ENCODE measurements at places on chromosomes 1 and 21.

DNA sequence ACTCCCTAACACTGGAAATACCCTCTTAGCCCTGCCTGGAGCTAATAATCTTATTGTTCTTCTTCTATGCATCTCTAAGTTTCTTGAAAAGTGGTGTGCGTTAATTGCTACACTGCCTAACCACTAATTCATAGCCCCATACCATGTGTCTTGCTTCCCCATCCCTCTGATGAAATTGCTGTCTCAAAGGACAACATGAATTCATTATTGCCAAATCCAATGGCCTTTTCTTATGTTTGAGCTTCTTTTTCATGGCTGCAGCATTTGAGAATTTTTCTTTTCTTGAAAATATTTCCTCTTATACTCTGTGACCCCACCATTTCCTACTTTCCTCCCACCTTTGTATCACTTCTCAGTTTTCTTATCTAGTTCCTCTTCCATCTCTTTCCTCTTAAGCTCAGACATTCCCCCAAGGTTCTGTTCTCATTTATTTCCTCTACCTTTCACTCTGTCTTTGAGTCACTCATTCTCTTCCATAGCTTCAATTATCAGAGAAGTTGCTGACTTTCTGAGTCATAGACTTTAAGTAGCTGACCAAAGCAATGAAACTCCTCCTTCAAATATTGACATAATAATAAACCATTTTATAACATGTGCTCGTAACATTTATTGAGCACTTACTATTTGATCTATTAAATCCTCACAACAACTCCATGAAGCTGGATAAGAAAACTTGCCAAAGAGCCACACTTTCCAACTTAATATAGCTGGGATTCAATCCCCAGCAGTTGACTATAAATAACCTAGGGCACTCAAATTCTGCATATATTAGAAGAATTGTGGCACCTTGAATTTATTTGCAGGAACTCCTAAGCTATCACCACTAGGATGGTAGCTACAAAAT is 35.5 kb upstream of the ATP6V1G3 start:
- DNase-seq = peak; percentile 22

GRCh38 chr1:211800925-211801607 is 29.5 kb downstream of the LPGAT1 start:
- no peak for DNase-seq

GRCh38 chr1:43766818-43767525 is 59.6 kb downstream of the ST3GAL3 start:
- no peak for DNase-seq

- no peak for DNase-seq
Observed at GRCh38 chr1:5811419-5811818, 180.8 kb downstream of the NPHP4 start.

GRCh38 chr1:117210386-117210785 is 341 bp downstream of the VTCN1 start:
- no peak for DNase-seq

DNA sequence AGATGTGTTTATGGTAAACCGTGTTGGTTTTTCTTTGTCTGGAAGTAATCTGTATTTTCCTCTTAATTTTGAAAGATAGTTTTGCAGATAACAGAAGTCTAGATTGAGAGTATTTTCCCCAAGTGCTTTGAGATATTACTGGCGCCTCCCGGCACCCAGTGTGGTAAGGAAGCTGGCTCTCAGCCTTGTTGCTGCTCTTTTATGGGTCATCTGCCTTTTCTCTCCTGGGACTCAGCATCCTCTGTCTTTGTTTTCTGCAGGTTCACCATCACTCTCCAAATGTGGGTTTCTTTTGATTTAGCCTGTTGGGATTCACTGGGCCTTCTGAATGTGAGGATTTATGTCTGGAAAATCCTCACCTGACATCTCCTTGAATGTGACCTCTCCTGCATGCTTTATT is 37.4 kb downstream of the POFUT2 start:
- DNase-seq = no peak

- DNase-seq = peak; percentile 2
Observed at GRCh38 chr1:113283914-113284313, 106.4 kb upstream of the MAGI3 start.

DNA sequence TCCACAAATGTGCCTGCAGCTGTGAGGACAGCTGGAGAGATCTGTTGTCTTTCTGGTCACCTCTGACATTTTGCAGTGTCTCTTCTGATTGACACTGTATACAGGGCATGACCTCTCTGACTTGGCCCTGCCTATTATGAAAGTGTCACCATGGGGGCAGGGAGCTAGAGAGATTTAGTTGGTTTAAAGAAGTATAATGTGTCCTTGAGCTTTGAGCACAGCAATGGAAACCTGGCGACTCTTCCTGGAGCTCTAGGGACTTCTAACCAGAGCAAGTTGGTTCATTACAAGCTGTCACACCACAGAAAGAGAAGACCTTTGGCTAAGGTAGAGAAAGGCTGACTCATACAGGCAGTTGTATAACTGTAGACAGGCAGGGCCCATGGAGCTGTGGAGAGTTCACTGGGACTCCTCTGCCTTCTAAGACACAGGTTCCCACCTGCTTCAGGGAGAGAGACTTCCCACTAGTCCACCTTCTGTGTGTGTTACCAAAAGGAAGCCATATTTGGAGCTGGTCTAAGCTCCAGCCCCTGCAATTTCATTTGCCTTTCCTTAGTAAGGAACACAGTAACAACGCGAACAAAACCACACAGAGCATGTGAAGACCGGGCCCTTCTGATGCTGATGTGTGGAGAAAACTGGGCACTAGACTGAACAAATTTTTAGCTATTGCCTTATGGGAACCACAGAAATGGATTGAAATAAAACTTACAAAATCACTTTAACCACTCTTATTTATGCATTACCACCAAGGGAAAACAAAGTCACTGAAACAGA is 90.5 kb upstream of the ADAR start:
- DNase-seq = no peak

DNA sequence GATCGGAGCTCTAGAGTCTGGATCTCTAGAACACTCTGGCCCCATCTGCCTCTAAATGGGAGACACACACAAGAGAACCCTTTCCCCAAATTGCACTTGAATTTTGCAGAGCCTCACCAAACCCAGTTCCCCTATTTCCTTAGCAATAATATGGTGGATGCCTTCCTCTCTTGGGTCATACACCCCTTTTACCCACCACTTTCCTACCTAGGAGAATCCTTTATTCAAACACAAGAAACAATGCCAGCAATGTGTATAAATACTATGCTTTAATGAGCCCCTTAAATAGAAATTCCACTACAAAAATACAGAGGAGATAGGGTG is 760 bp upstream of the SF3B4 start:
- DNase-seq = no peak

- DNase-seq = no peak
Observed at GRCh38 chr1:40607921-40608320, 57.6 kb downstream of the RIMS3 start.

DNA sequence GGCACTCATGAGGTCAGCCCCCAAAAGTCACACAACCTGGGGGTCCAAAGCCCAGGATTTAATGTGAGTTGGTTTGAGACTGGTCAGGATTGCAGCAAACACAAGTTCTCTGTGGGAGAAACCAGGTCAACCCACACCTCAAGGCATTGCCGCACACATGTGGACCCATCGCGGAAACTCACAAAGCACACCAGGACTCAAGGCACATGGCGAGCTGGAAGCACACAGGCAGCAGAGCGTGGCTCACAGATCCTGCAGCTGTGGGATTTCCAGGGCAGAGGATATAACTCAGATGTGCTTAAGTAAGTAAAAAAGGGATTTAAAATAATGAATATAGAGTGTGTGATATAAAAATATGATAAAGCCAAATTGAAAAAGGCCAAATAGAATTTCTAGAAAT is 51.6 kb upstream of the ADARB1 start:
- no peak for DNase-seq

DNA sequence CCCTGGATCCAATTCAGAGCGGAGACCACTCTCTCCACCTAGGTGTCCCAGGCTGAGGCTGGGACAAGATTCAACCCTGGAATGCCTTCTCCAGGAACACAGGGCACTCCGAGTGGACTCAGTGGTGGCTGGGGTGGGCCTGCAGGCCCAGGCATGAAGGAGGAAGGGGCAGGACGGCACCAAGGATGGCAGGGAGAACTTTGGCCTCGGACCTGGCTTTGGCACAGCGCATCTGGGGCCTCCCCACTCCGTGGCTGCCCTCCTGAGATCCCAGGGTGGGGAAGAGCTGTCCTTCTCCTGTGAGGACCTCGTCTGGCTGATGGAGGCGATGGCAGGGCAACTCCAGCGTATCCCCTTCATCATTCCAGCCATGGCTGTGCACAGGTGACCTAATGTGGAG is 35.6 kb downstream of the DHCR24 start:
- DNase-seq = no peak

DNA sequence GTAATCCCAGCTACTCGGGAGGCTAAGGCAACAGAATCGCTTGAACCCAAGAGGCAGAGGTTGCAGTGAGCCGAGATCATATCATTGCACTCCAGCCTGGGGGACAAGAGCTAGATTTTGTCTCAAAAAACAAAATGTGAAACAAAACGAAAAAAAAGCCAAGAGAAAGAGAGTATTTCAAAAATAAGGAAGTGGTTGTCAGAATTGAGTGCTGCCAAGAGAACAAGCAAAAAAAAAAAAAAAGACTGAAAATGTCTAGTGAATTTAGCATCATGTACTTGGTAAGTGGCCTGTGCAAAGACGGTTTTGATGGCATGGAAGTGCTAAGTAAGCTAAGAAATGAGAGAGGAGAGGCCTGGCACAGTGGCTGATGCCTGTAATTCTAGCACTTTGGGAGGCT is 14.3 kb downstream of the KPNA6 start:
- DNase-seq = no peak

DNA sequence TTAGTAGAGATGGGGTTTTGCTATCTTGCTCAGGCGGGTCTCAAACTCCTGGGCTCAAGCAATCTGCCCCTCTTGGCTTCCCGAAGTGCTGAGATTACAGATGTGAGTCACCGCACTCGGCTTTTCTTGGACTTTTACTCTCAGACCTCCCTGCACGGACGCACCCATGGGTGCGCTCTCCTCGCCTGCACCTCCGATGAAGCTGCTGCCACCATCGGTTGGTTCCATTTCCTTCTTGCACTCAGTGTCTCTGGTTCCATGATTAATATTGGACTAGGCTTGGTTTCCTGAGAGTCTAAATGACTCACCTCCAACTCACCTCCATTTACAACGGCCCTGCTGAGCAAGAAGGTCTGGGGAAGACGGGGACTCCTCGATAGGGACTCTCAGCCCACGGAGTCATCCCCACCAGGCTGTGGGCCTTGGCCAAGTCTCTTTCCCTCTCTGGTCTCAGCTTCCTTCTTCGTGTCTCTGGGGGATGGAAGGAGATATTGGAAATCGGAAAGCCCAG is 6.7 kb upstream of the TNFRSF8 start:
- DNase-seq = no peak

DNA sequence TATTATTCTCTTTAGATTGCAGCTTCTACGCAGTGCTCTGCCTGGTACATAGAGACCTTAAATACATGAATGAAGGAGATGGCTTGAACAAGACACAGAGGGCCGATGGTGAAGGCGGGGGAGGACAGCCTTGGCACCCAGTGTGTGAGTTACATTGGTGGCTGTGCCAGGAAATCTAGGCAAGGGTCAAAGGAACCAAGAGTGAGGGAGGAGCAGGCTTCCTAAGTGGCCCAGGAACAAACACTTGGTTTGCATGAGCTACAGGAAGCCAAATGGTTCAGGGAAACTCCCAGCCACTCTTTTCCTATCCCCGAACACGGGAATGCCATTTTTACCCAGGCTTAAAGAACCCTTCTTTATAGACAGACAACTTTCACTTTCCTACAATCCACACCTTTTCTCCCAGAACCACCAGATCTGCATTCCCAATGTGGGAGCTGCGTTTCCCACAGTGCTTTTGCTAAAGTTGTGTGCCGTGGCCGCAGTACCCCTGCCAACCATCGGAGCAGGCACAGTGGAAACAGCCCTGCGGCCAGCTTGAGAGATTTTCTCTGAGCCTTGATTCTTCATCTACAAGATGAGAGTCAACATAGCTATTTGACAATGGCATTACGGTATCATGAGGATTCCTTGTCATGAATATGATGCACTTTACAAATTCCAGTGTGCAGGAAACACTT is 3.5 kb upstream of the CLEC20A start:
- no peak for DNase-seq

- peak; percentile 93 for DNase-seq
Observed at GRCh38 chr1:238409191-238409850, 518.6 kb upstream of the ZP4 start.

GRCh38 chr1:158961178-158961577 is 29.8 kb downstream of the PYHIN1 start:
- no peak for DNase-seq

- peak; percentile 94 for DNase-seq
Observed at GRCh38 chr1:91555821-91556531, 55.3 kb downstream of the CDC7 start.

- DNase-seq = peak; percentile 54
Observed at GRCh38 chr1:205484985-205485967, 19.2 kb upstream of the CDK18 start.

GRCh38 chr1:109803901-109804331 is 40.2 kb upstream of the EPS8L3 start:
- DNase-seq = peak; percentile 51

- peak; percentile 38 for DNase-seq
Observed at GRCh38 chr1:242530761-242531160, 6.3 kb upstream of the PLD5 start.

DNA sequence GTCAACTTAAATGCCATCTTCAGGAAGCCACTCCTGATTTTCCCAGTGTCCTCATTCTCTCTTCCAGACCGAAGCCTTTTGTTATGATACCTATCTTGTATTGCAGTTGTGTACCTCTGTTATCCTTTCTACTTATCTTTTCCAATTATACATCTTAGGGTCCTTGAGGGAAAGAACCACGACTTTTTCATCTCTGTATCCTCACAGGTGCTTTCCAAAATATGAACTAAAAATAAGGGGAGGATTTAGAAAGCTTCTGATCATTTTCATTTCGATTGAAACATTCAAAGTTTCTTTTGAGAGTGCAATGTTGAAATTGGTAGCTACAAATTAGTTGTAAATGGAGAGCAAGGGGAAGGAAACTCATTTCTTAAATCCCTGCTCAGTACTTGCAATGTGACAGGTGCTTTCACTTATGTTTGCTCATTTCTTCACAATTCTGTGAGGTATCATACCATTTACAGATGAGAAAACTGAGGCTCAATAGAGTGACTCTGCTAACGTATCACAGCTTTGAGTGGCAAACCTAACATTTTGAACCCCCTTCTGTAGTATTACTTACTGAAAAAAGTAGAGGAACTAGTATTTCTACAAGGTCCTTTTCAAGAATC is 24.2 kb downstream of the SLC19A2 start:
- DNase-seq = no peak
